GM04503 (cell line): ENCODE measurements at places on chromosomes 2 and 18.

DNA sequence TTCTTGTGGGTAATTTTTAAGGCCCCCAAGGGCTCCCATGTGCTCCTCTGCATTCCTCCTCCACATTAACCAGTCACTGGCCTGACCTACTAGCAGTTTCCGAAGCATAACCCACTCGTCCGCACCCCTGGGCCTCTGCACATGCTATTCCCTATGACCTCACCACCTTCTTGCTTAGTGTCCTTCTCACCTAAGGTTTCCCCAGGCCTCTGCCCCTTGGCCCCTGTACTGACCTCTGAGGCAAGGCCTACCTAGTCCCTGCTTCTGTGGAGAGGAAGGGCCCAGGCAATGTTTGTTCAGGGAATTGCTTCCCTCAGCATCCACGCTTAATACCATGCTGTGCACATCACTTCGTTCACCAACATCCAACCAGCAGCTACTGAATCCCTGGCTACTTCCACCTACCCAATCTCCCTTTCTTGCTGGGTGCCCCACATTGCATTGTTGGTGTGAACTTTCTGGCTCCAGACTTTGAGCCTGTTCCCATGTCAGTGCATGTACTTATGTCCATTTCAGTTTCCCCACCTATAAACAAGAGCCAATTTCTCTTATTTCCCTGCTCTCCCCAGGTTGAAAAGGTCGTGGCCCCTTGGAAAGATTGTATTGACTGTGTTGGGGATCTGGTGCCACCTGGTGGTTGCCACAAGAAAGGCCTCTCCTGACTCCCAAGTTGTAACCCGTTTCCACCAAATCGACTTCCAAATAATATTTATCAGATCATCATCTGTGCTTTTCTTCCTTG lies 19.2 kb upstream of the TMEM177 start:
- no peak for DNase-seq

GRCh38 chr2:56465491-56465890 lies 281.7 kb downstream of the CCDC85A start:
- DNase-seq, result no peak

- no peak for DNase-seq
Observed at GRCh38 chr2:216362730-216363129, 9.6 kb downstream of the MARCHF4 start.

DNA sequence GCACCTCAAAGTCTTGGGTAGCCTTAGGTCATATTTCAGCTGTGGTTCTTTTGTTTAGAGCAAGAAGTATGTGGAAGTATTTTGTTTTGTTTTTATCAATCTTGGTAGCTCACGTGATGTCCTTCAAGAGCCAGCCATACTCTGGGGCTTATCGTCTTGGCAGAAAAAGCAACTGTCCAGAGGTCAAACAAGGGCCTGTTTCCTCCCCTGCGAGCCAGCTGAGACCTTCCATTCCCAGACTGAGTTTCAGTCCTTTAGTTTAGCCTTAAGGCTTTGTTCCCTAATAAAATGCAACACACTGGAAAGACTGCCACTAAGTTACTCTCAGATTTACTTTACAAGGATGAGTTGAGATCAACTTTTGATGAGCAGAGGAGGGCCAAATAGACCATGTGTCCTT lies 63.5 kb downstream of the TXNL1 start:
- no peak for DNase-seq

GRCh38 chr2:109486711-109487535 lies 126.8 kb downstream of the SEPTIN10 start:
- no peak for DNase-seq

GRCh38 chr2:217513258-217513657 lies 489.5 kb downstream of the TNS1 start:
- DNase-seq, result no peak

GRCh38 chr2:65367524-65367923 lies 64.9 kb downstream of the SPRED2 start:
- DNase-seq, result peak; percentile 97

DNA sequence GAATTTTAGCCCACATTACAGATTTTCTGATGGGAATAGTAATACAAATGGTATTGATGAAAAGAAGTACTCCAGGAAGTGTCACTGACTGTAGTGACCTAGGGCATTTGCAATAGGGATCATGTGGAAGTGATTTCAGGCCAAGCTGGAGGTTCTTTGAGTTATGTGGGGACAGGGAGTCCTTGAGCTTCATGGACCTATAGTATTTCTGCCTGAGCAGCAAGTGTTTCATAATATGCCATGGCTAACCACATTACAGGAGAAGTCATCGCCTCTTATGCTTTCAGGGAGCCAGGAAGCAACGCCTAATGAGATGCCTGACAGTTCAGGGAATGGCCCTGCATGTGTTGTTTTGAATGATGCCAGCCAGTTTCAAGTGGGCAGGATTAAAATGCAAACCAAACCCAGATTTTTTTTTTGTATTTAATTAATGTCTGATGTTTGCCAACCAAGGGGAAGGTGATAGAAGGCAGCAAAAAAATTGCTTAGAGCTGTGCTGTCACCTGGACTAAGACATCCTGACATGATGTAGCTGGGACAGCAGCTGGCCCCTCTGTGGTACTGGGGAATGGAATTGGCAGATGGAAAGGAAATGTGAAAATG lies 109.5 kb downstream of the RAPGEF4 start:
- DNase-seq, result no peak

DNA sequence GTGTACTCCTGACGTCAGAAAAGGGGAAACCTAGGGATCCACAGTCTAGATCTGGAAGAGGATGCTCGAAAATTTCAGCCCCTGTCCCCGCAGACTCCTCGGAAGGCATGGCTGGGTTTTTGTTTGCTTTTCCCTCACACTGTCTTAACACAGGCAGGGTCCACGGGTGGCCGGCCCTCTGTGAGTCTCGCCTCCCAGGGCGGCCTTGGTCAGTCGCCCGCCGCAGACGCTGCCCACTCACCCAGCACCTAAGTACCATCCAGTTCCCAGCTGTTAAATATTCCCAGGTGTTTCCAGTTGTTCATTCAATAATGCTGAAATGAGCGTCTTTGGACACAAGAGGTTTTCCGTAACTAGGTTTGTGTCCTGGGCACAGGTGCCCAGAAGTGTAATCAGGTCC lies 193.2 kb downstream of the TWIST2 start:
- no peak for DNase-seq

GRCh38 chr2:108573061-108573460 lies 38.8 kb downstream of the LIMS1 start:
- DNase-seq, result no peak

- no peak for DNase-seq
Observed at GRCh38 chr2:67213270-67213670, 183.9 kb upstream of the ETAA1 start.

DNA sequence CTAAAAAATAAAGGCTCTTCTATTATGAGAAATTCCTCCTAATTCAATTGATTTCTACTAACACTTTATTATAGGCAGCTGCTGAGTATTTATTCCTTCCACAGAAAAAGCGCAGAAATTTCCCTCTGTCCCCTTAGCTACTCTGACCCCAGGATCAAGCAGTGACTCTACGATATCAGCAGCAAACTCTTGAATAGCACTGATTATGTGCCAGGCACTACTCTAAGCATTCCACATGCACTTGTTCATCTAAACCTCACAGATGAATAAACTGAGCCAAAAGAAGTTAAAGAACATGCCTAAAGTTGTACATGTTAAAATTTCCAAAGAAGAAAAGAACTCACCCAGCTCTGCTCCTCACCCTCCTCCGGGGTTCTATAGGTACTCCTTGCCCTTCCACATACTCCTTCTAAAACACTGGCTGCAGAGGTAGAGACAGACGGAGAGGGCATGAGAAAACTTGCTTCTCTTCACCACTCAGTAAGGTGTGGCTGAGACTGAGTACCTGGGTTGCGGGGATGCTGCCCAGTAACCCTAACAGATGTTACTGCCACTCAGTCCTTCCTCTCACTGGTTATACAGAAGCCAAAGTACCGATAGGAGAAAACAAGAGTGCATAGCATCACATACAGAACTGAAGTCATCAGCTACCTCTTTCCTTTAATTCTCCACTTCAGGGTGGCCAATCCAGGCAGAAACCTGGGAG lies 9.9 kb downstream of the C1D start:
- DNase-seq, result no peak

DNA sequence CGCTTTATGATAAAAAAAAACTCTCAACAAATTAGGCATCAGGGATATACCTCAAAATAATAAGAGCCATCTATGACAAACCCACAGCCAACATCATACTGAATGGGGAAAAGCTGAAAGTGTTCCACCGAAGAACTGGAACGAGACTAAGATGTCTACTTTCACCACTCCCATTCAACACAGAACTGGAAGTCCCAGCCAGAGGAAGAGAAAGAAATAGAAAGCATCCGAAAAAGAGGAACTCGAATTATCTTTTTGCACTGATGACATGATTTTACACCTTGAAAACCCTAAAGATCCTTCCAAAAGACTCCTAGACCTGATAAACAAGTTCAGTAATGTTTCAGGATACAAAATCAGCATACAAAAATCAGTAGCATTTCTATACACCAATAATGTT lies 121.6 kb downstream of the ZRANB3 start:
- DNase-seq, result no peak

- no peak for DNase-seq
Observed at GRCh38 chr18:5309888-5310470, 14.5 kb upstream of the ZBTB14 start.

GRCh38 chr2:215979620-215980019 lies 33.7 kb downstream of the MREG start:
- no peak for DNase-seq

- no peak for DNase-seq
Observed at GRCh38 chr2:150166313-150167051, 321.0 kb downstream of the RND3 start.
